ENCODE measurements at places on chromosomes 7 and 10.
A peak's percentile ranks its signal among the peaks of the same experiment; 100 is the strongest.

- H3K36me3 ChIP-seq, result no peaks in the 10 kb centered on the region
- peaks cover 85% of the 10 kb centered on the region for H3K27me3 ChIP-seq
- H3K27ac ChIP-seq, result no peak overlapping the region
- peaks cover 61% of the 10 kb centered on the region for H3K4me1 ChIP-seq
- DNase-seq, result no peak
- H3K4me3 ChIP-seq, result peak overlapping the region; percentile 62
Observed at GRCh38 chr7:1667566-1668395, 2.3 kb upstream of the ELFN1 start.

DNA sequence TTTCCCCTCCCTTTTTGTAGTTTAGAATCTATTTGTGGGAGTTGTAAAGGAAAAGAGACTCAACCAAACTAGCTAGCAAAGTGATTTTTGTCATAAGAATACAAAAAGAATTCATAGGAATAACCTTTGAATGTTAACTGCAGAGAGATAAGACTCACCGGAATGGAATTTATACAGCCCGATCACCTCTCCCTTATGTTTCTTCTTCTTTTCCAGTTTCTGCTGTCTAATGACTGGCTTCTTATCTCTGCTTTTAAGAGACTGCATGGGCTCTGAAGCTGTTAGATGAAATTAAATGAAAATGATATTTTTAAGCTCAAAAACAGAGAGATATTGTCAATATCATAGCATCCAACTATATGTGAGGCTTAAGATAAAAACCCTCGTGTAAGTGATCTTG is 1095.9 kb downstream of the REEP3 start:
- no peak for DNase-seq
- H3K36me3 ChIP-seq, result no peaks in the 10 kb centered on the region
- no peak overlapping the region for H3K4me3 ChIP-seq
- no peaks in the 10 kb centered on the region for H3K27me3 ChIP-seq
- H3K4me1 ChIP-seq, result no peaks in the 10 kb centered on the region

GRCh38 chr10:104098358-104098925 is 12.8 kb upstream of the COL17A1 start:
- no peak overlapping the region for H3K27ac ChIP-seq
- H3K36me3 ChIP-seq, result no peaks in the 10 kb centered on the region
- no peak for DNase-seq
- no peak overlapping the region for H3K4me3 ChIP-seq
- H3K4me1 ChIP-seq, result no peaks in the 10 kb centered on the region
- peaks cover 3% of the 10 kb centered on the region for H3K27me3 ChIP-seq

DNA sequence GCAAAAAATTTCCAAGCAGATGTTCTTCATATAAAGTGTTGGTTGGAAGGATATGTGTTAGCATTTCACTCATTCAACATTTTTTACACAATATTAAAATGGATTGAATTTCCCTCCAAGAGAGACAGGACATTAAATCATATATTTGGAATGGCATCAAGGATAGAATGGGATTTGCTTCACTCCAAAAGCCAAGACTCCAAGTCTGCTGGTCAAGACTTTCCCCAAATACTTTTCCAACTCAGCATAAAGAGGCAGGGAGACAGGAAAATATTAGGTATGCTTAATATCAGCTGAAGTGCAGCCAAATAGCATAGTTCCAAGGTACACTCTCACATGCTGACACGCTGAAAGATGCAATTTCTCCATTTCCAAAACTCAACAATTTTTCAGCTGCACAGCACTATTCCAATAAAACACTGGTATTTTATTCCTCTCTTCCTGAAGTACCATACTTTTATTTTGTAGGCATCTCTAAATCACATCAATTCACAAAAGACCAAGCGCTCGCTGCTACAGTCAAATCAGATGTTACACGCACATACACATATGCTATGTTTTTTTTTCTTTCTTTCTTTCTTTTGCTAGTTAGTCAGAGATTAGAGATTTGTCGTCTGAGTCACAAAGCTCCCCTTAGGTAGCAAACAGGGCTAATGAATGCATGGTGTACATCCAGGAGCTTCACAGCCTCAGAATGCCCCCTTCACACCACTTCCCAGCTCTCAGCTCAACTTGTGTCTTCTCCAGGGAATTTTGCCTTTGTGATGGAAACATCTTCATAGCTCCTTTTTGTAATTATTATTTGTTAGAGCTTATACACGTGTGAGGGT is 1033.8 kb upstream of the AUTS2 start:
- H3K4me1 ChIP-seq, result no peaks in the 10 kb centered on the region
- no peak overlapping the region for H3K27ac ChIP-seq
- H3K27me3 ChIP-seq, result no peaks in the 10 kb centered on the region

DNA sequence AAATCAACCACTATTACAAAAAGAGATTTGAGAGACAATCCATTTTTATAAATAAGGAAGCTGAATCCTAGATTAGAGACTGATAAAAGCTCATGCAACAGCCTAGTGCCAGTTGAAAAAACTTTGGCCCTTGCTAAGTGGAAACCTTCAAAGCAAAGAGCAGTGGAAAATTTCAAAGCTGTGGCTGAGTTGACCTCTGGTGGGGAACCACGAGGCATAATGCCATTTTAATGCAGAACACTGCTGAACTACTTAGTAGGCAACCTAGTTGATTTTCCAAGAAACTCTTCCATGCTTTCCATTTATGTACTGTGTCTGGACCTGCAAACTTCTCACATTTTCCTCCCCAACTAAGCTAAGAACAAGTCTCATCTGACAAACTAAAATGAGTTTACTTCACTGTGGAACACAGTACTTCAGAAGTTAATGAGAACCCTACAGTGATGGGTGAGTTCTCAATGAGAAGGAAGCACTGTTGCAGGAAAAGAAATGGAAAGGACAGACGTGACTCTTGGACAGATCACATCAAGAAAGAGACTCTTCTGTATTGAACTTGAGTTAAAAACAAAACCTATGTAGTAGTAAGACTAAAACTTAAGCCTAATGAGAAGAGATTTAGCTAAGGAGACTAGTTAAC is 19.5 kb downstream of the FZD9 start:
- DNase-seq, result no peak
- no peaks in the 10 kb centered on the region for H3K27me3 ChIP-seq
- no peaks in the 10 kb centered on the region for H3K4me1 ChIP-seq
- no peak overlapping the region for H3K4me3 ChIP-seq
- H3K27ac ChIP-seq, result no peak overlapping the region

DNA sequence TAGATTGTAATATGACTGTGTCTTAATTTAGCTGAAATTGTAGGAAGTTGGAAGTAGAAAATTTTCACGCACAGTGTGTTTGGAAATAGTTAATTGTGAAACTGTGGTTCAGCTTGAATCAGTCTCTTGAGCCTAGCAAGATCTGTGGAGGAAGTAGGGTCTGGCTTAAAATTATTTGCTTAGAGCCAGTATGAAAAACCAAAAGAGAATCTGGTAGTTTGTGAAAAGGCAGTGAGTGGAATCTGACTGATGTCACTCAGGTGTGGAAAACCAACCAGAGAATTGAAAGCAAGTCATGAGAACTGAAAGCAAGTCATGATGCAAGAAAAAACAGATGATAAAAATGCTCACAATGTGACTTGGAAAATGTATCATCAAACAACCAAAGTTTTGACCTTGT is 11.5 kb downstream of the LIPJ start:
- no peaks in the 10 kb centered on the region for H3K4me1 ChIP-seq
- no peak overlapping the region for H3K27ac ChIP-seq
- no peaks in the 10 kb centered on the region for H3K27me3 ChIP-seq
- no peaks in the 10 kb centered on the region for H3K36me3 ChIP-seq
- no peak for DNase-seq

- H3K27me3 ChIP-seq, result peaks cover 19% of the 10 kb centered on the region
- no peak for DNase-seq
- H3K4me3 ChIP-seq, result no peak overlapping the region
- H3K27ac ChIP-seq, result no peak overlapping the region
Observed at GRCh38 chr10:78920011-78920410, 148.8 kb upstream of the ZMIZ1 start.

DNA sequence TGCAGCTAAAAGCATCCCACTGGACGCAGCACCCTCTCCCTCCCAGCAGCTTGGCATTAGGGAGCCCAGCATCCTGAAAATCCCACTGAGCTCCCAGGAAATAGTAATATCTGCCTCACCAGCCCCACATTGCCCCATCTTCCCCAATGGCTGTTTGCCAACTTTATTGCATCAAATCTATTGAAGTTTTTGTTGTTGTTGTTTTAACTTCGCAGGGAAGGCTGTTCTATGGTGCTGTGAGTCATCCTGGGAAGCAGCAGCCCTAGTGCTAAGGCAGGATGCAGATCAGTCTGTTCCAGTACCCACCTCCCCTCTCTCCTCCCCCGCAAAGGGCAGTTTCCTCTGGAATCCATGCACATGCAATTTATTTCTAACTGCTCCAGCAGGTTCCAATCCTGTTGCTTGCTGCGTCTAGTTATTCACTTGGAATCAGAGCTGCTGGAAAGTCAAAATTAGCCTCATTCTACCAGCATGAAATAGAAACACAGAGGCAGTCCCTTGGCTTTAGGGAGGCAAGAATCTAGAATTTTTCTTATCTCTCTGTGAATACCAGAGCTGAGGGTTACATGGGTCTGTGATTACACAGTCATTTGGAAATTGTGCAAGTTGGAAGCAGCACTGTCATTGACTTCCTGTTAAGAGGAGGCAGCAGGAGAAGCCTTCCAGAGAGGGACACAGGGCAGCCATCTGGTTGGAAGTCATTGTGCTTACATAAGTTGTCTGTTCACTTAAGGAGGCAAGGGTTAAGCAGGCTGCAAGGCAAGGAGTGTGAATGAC is 115.9 kb upstream of the CACUL1 start:
- no peak overlapping the region for H3K4me3 ChIP-seq
- peaks cover 2% of the 10 kb centered on the region for H3K27me3 ChIP-seq
- H3K27ac ChIP-seq, result no peak overlapping the region
- H3K4me1 ChIP-seq, result no peaks in the 10 kb centered on the region

DNA sequence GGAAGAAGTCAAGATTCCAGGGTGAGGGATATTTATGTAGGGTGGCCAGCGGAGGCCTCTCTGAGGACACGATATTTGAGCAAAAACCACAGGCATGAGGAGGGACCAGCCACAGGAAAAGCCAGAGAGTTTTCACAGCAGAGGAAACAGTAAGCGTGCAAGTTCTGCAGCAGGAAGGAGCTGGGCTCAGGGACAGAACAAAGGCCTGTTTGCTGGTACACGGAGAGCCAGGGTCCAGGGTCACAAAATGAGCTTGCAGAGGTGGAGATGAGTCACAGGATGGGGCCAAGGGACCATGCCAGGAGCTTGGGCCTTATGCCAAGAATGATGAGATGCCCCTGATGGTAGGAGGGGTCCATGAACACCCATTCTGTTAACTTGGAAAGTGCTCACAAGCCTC is 283.5 kb downstream of the PLXNA4 start:
- H3K27ac ChIP-seq, result no peak overlapping the region
- H3K27me3 ChIP-seq, result no peaks in the 10 kb centered on the region
- no peak overlapping the region for H3K4me3 ChIP-seq
- DNase-seq, result no peak
- no peaks in the 10 kb centered on the region for H3K4me1 ChIP-seq

DNA sequence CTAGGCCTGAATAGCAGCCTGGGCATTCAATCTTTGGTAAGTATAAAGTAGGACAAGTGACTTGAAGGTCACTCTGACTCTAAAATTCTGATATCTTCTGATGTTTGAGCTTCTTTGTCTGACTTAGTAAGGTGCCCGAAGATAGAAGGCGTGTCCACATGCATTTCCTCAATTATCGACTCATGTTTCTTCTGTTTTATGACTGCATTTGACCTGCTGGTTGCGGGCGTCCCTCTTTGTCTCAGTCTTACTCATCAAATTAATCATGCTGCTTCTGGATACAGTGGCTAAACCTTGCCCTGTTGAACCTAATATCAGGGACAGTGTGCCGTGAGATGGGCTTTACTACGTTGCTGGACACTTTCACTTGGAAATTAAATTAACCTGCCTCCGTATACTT is 534.1 kb downstream of the SDK1 start:
- no peaks in the 10 kb centered on the region for H3K36me3 ChIP-seq
- H3K4me1 ChIP-seq, result no peaks in the 10 kb centered on the region
- no peak overlapping the region for H3K27ac ChIP-seq
- no peak overlapping the region for H3K4me3 ChIP-seq
- H3K27me3 ChIP-seq, result no peaks in the 10 kb centered on the region

DNA sequence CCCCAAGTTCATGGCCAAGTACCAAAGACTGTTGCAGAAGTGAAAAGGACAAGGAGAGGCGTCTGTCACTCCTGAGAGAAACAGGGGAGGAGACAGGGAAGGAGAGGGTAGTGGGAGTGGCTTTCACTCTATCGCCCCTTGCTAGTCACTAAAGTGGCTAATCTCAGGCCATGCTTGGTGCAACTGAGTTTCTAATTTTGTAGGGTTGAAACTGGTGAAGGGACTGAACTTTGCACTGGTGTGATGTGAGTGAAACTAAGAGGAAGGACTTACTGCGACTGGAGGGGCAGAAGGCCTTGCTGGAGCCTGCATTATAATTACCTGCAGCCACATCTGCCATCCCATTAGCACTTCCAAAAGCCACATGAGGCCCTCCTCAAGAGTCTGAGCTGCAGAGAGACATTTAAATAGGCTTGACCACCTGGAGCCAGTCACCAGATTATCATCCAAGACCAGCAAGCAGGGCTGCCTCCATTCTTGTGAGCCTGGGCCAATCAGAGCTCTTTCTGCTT is 107.2 kb upstream of the EEPD1 start:
- no peak overlapping the region for H3K4me3 ChIP-seq
- H3K27me3 ChIP-seq, result no peaks in the 10 kb centered on the region
- no peak for DNase-seq
- H3K27ac ChIP-seq, result no peak overlapping the region
- H3K4me1 ChIP-seq, result no peaks in the 10 kb centered on the region

DNA sequence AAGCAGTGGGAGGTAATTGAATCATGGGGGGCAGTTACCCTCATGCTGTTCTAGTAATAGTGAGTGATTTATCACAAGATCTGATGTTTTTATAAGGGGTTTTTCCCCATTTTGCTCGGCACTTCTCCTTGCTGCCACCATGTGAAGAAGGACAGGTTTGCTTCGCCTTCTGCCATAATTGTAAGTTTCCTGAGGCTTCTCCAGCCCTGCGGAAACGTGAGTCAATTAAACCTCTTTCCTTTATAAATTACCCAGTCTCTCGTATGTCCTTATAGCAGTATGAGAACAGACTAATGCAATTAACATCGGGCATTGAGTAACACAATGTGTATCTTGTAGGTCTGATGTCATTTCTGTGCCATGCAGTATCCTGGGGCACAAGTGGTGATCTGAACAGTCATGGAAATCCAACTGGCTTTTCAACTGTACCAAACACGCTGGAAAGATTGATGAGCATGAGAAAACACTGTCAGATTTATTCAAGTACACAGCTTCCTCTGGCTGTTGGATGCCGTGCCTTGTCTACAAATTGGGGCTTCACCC is 208.6 kb upstream of the KIAA1217 start:
- H3K27ac ChIP-seq, result no peak overlapping the region
- H3K27me3 ChIP-seq, result no peaks in the 10 kb centered on the region
- DNase-seq, result no peak
- no peaks in the 10 kb centered on the region for H3K4me1 ChIP-seq
- no peaks in the 10 kb centered on the region for H3K36me3 ChIP-seq
- H3K4me3 ChIP-seq, result no peak overlapping the region

DNA sequence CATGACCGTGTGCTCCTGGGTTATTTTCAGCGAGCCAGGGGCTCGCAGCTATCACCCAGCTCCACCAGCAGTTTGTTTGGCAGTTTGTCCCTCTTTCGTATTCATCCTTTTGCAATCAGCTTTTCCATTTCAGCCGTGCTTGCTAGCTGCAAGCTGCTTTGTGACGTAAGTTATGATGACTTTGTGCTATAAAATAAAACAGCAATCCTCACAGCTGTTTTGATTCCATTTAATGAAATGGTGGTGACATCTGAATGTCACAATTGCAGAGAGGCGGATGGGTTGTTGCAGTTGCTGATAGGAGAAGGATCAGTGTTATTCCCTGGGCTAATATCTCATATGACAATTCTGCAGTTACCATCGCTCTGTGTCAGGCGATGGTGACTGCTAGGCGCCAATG is 251.7 kb downstream of the SNX10 start:
- H3K36me3 ChIP-seq, result no peaks in the 10 kb centered on the region
- H3K4me3 ChIP-seq, result no peak overlapping the region
- no peaks in the 10 kb centered on the region for H3K4me1 ChIP-seq
- no peak for DNase-seq
- peaks cover 15% of the 10 kb centered on the region for H3K27me3 ChIP-seq
